PC-3 (cell line): ENCODE measurements at places on chromosomes 2 and 18.

DNA sequence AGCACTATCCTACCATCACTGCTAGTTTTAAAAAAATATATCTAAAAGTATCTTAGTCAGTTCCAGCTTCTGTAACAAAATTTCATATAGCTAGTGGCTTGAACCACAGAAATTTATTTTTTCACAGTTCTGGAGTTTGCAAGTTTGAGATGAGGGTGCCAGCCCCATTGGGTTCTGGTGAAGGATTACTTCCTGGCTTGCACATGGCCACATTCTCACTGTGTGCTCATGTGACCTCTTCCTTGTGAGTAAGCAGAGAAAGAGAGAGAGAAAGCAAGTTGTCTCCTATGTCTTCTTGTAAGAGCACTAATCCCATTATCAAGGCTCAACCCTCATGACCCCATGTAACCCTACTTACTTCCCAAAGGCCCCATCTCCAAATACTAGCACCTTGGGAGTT, 158.9 kb downstream of the DOK6 start:
- DNase-seq = no peak

GRCh38 chr2:30681022-30681421, 126.2 kb downstream of the CAPN13 start:
- DNase-seq = no peak

GRCh38 chr2:171813126-171813525, 80.9 kb downstream of the SLC25A12 start:
- no peak for DNase-seq

DNA sequence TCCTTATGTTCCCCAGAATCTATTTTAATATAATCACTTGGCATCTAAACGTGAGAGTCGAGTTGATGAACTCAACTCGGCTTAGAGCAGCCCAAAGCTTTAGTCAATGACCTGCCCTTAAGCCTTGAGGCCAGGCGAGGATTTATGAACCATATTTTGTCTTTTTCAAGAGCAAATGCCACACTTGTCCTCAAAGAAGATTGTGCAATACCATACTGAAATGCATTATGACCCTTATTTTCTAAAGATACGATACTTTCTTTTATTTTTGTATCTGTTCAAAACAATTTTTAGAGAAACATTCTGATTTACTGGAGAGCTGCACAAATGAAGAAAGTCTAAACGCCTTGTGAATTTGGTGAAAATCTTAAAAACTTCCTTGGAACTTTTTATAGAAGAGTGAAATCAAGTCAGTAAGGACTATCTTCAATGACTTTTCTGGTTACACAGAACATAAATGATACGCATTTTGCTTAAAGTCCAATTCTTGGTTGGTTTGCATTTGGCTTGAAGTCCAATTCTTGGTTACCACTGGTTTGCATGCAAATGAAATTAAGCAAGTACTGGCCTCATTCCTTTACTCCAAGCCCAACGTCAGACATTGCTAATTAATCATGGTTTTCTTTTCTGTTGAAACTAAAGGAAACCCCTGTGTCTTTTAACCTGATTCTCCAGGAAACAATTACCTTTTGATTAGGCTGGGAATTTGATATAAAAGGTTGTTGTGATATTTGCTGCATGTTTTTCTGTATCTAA, 105.8 kb upstream of the CAVIN2 start:
- DNase-seq = no peak

DNA sequence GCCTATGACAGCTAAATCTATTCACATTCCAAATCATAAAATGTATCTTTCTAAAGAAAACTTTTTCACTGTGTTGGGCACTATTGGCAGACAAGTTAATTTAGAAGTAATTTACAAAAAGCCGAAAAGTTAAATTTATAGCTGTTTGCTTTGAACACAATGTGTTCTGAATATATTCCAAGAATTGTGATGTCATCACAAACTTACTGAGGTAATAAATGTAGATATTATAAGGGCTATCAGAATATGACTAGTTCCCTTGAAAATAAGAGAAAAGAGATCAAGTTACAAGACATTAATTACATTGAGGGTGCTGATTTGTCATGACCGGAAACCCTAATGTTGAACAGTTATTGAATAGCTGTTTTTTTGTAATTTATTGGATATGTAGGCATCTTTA, 153.9 kb upstream of the SCN7A start:
- no peak for DNase-seq

- DNase-seq = no peak
Observed at GRCh38 chr2:105786231-105787230, 41.8 kb downstream of the NCK2 start.

DNA sequence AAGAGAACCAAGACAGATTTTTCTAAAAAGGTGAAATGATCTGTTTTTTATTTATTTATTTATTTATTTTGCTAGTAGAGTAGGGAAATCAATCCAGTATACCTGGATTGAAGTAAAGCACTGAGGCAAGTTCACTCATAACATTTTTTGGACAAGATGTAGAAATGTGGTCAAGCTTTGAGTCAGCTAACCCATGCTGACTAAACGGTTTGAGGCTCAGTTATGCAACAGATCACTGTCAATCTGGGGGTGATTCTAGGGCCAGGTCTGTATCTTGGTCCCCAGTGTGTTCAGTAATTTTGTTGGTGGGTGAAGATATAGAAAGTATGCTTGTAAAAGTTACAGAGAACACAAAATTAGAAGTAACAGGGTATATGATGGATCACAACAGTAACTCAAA, 60.2 kb downstream of the RMDN2 start:
- peak; percentile 52 for DNase-seq

- no peak for DNase-seq
Observed at GRCh38 chr2:207852791-207853190, 83.1 kb upstream of the FZD5 start.

GRCh38 chr2:232300894-232301387, 77.6 kb upstream of the ALPP start:
- peak; percentile 95 for DNase-seq

DNA sequence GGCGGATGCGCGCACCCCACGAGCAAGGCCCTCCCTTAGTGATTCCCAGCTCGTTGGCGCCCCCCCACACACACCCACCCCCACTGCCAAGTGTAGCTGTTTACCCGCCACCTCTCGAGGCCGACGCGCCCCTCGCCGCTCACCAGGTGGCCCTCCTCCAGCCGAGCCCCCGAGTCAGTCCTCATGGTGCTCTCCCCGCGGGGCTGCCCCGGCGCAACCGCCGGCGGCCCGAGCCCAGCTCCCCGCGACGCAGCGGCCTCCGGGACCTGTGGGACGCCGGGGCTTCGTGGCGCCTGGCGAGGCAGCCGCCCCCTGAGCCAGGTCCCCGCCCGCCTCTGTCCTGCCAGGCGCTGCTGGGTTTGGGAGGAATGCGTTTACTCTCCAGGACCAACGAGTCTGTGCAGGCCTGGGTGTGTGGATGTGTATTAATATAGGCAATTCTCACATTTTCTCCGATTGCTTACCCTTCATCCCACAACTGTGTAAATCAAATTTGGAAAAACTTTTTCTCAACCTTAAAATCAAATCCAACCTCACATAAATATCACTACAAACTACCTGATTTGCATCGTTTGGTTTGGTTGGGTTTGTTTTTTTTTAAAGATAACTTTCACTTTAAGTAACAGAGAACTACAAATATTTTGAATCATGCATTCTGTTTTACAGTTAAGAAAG, at the start of gene TMEM237:
TMEM237 (minus strand) TSS at position 288 of the 675 bp plus-strand sequence; CDS start at position 185, 103 bp downstream.
- peak; percentile 37 for DNase-seq

GRCh38 chr2:53104263-53104662, 663.3 kb upstream of the CHAC2 start:
- peak; percentile 95 for DNase-seq

- DNase-seq = no peak
Observed at GRCh38 chr18:74463254-74463653, 6.1 kb upstream of the DIPK1C start.

DNA sequence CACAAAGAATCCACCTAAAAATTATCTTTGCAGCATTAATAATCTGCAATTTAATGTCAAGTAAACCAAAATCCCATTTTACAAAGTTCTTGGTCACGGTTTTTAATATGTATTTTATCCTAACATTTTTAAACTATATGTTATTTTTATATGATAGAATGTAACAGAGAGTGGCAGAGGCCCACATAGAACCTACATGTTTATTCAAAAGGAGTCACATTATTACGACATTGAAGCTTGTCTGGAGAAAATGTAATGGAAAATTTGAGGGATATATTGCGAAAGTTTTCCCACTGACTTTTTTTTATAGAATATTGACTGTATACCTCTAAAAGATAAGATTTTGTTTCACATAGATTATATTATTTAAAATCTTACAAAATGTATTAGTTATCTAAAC, 89.7 kb upstream of the COL3A1 start:
- no peak for DNase-seq

DNA sequence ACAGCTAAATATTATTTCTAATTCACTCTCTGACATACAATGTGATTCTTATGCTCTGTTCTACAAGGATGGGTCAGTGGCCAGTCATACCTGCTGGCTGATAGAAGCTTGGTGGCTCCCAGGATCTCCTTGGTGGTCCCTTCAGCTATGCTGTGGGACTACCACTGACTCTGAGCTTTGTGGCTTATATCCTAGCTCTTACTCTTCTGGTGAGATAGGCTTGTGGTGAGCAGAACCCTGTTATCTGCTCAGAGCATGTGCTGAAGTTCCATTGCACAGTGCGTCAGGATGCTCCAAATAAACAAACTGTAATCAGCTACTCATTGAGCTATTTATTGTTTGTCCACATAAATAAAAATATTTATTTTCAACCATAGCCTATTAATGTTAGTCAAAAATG, 51.7 kb downstream of the MFSD6 start:
- no peak for DNase-seq

DNA sequence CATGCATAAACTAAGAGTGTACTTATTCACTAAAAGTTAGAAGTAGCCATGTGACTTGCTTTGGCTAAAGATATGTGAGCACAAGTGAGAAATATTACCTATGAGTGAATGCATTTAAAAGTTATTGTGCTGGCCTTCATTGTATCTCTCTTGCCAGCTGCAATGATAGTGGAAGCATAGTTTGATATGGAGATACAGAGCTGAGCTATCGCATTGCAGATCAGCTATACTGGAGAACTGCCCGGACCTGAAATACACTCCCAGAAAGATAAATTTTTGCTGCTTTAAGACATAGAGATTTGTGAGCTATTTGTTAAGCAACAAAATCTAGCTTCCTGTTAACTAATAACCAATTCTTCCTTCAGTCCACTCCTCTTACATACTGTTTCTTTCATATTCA, 571.1 kb downstream of the CPS1 start:
- DNase-seq = no peak

DNA sequence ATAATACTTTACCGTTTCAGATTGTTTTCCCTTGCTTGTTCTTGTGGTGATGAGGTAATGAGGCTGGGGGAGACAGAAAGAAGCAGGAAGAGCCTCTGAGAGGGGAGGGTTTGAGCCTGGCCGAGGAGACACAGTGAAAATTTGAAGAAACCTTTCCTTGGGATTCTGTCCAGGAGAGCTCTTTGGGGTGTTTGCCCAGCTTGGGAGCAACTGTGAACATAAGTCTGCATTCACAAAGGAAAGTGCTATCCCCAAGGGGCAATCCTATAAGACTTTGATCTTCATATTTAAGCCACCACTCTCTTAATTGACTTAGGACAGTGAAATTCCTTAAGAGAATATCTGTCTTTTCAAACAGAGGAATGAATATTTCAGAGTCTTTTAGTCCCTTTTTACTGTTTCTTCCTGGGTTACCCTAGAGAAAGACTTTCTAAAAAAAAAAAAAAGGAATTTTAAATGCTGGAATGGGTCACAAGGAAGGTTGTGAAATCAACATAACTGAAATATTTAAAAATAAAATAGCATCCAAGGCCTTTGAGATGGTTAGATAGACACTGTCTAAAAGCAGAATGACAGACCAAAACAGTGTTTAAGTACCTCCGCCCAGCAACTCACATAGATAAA, 52.5 kb upstream of the STAM2 start:
- no peak for DNase-seq

DNA sequence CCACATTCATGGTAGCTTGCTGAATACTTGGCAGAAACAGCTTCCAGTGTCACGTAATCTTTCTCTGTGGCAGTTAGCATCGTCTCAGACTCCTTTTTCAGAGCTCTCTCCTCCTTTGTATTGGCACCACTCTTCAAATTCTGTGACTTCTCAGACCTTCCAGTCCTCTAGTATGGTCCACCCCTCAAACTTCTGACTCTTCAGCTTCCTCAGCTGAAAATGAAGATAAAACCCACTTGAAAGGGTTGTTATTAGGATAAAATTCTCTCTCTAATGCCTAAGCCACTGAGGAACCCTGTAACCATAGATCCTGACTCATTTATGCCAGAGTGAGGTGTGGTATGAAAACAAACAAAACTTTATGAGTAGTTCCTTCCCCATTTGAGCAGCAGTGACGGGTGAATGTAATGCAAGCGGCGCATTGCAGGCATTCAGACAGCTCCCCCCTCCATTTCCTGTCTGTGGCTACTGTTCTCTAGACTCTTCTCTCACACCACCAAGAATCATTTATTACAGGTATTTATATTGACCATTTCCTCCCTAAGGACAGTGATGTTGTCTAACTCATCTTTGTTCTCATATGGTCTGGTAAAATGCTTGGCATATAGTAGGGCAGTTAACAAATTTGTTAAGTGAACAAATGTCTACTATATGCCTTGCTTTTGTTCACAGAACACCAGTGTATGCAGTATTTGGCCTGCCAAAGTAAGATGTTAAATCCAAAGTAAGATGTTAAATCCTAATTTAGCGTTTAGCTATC, 35.3 kb downstream of the GALNT1 start:
- DNase-seq = peak; percentile 72

GRCh38 chr2:152241948-152242729, 66.6 kb upstream of the STAM2 start:
- peak; percentile 64 for DNase-seq

GRCh38 chr18:23237524-23238151, 102.4 kb downstream of the CABLES1 start:
- DNase-seq = no peak
